Activated effector memory CD4-positive, alpha-beta T cell treated with anti-CD3 and anti-CD28 coated beads, Interleukin-2, amount 50 U/mL, for 16 hours (primary cell): ENCODE measurements at places on chromosomes 2 and 18.

DNA sequence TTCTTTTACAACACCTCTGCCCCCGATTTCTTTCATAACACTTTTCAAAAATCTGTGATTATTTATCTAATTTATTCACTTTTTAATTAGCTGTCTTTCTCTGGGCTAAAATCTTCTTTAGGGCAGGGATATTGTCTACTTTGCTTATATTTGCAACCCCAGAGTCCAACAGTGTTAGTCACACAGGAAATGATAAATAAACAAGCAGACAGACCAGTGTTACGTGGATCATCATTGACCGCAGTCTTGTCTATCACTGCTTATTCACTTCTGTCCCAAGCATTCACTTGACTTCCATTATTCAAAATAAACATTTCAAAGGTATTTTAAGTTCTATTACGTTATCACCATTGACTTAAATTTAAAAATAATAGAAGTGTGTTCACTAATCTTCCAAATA, 237.6 kb upstream of the UBE2E3 start:
- no peak for DNase-seq

- no peak for DNase-seq
Measured at GRCh38 chr2:173050684-173051083, 25.0 kb upstream of the MAP3K20 start.

- DNase-seq, result no peak
Measured at GRCh38 chr18:52451256-52451655, 111.3 kb downstream of the DCC start.

DNA sequence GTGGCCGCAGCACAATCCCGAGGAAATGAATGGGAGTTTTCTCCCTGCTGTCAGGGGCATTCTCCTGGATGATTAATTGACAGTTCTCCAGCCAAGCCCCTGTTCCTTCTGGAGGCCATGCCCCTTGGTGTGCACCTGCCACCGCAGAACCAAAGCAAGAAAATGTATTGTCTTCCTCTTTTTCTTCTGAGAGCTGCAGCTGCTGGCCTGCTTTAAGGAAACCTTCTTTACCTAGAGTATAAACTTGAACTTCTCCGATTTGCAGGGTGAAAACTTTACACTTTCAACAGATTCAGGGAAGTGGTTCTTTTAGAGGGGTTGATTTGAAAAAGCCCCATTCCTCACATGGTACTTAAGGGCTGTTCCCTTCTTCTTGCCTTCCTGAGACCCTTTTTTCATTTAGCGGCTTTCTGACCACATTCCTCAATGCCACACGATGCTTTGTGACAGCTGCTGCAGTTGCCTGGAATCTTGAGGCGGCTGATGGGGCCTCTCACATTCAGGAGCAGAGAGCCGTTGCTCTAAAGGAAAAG, 402.8 kb downstream of the TXNL1 start:
- no peak for DNase-seq

- DNase-seq, result no peak
Measured at GRCh38 chr2:209460151-209460761, 36.4 kb downstream of the MAP2 start.

- DNase-seq, result no peak
Measured at GRCh38 chr2:58291726-58292438, 50.8 kb upstream of the FANCL start.

- peak; percentile 64 for DNase-seq
Measured at GRCh38 chr2:149167001-149167780, 128.7 kb downstream of the LYPD6B start.

DNA sequence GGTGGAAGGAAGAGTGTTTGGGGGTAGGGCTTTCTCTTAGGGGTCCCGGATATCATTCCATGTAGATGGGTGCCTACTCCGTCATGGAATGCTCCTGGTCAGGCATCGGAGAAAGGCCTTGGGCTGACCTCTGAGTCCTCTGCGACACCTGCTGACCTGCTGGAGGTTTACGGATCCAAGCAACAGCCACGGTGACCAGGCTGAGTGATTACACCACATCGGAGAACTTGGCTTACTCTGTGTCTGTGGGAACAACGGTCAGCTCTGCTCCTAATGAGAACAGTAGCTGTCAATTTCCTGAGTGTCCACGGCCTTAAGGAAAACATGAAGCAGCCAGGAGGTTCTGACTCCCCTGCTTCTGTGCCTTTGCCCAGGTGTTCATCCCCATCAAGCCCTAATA, 73.2 kb downstream of the TNP1 start:
- no peak for DNase-seq

DNA sequence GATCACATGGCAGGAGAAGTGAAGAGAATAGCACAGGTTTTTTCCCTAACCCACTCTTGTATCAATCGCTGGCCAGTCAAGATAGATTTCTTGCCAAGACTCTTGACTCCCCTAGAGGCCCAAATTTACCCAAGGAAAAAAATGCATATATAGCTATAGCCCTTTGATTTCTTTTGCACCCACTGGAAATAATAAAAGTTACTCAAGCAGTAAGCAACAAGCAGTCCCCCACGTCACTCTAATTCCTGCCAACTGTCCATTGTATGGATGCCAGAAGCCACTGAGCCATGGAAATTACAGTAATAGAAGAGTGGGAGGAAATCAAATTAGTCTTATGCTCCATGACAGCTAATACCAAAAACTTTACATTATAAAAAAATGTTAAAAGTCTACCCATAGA, 125.3 kb upstream of the SLC39A10 start:
- DNase-seq, result no peak

GRCh38 chr2:197007716-197008628, 81.5 kb upstream of the PGAP1 start:
- no peak for DNase-seq

DNA sequence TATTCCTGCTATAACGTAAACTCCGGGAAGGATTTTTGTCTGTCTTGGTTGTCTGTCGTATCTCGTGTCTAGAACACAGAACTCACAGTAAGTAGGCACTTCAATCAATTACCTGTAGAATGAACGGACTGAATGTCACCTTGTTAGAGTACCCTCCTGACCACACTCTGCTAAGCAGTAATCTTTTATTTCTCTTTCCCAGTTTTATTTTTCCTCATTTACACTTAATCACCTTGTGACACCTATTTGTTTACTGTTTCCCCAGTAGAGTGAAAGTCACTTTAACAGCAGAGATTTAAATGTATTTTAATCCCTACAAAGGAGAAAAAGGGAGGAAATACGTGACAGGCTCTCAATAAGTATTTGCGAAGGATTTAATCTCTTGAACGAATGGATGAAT, 514 bp upstream of the EPB41L5 start:
- DNase-seq, result no peak

DNA sequence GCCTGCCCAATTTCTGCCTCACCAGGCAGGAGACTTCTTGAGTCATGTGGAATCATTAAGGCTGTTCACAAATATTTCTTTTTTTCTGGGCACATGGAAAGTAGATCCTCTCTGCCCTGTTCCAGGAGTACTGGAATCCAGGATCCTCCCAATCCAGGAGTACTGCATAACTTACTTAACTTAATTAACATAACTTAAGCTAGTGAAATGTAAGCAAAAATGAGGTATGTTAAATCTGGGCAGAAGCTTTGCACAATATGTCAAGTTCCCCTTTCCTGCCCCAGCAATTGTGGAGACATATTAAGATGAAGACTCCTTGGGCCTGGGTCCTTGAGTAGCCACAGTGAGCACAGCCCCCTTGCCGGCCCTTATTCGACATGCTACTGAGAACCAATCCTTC, 3.2 kb downstream of the CD207 start:
- DNase-seq, result no peak

- no peak for DNase-seq
Measured at GRCh38 chr2:49240608-49241007, 86.3 kb upstream of the FSHR start.

- no peak for DNase-seq
Measured at GRCh38 chr2:225290757-225291400, 108.6 kb upstream of the NYAP2 start.

- no peak for DNase-seq
Measured at GRCh38 chr2:9263428-9263827, 56.8 kb downstream of the ASAP2 start.

- no peak for DNase-seq
Measured at GRCh38 chr2:117686699-117687098, 127.8 kb upstream of the DDX18 start.

DNA sequence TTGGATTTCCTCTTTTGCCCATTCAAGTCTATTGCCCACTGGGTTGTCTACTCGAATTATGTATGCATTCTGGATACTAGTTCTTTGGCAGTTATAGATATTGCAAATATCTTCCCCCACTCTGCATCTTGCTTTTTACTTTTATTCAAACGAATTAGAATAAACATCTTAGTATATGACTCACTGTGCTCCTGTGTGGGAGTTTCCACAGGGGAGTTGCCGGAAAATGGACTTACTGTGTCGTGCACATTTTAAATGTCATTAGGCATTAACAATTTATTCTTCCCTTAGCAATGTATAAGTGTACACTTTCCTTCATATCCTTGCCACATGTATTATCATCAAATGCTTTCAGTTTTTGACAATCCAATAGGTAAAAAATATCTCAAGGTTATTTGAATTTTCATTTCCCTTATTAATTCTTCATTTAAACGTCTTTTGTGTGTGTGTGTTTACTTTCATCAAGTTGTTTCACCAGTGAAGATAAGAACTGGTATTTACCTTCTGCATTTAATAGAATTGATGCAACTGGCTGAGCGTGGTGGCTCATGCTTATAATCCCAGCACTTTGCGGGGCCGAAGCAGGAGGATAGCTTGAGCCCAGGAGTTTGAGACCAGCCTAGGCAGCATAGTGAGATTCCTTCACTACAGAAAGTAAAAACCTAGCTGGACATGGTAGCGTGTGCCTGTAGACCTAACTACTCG, 4.6 kb upstream of the UGT1A5 start:
- no peak for DNase-seq

DNA sequence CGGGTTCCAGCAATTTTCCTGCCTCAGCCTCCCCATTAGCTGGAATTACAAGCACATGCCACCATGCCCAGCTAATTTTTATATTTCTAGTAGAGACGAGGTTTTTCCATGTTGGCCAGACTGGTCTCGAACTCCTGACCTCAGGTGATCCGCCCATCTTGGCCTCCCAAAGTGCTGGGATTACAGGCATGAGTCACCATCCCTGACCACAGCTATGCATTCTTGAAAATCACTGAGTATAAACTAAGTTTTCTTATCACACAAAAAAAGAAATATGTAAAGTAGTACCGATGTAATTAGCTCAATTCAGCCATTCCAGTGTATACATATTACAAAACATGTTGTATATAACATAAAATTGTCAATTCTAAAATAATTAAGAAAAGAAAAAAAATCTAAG, 232.7 kb downstream of the MBD2 start:
- no peak for DNase-seq

DNA sequence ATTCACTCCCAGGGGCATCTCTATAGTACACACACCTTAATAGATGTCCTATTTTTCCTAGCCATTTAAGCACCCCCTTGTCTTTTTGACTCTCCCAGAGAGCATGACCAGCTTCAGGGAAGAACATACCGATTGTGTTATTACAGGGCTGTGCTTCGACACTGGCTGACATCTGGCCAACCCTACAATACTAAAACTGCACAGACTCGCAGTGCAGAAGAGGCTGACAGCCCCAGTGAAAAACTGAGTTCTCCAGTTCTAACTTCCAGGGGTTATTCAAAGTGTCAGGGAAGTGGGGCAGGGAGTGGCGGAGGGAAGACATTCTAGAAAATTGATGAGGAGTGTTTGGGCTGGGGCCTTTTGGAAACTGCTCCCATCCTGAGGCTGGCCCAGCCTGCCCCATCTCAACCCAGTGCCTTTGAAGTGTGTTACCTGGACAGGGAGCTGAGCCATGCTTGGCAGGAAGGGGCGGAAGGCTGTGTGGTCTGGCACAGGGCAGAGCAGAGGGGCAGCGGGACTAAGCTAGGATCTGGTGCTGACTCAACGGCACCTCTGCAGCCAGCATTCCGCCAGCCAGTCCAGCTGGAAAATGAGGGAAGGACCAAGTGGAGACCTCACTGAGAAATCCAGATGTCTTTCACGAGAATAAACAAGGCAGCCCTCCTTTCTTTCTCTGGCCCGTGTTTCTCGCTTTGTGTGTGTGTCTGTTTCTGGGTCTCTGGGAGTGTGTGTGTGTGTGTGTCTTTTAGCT, 15.4 kb upstream of the IGFBP5 start:
- DNase-seq, result no peak

DNA sequence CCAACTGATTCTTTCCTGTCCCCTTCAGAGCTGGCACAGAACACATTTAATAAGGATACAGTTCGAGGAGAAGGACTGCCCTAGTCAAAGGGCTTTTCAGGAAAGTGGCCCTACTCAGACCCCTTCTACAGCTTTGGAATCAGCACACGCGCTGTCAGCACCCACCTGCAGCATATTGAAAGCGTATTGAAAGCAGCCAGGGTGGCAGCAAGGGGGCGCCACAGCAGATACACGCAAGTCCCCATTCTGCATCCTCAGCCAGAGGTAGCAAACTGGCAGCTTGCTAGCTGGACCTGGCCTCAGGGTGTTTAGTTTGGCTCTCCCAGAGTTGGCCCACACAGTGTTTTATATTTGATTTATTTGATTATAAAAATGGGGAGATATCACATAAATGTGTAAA, 101.0 kb upstream of the NT5C1B start:
- DNase-seq, result no peak

DNA sequence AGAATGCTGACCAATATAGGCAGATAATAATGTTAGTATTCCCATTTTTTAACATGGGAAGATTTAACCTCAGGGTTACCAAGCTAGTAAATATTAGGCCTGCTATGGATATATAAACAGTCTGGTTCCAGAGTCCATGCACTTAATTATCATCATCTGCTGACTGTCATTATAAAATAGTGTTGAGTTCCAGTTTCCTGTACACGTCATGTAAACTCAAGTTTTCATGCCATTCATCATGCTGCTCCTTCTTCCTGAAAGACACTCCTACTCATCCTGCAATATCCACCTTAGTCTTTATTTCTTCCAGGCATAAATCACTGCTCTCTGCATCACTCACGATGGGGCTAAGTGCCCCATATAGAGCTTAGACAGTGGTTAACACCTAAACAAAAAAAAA, 420.8 kb upstream of the SPHKAP start:
- DNase-seq, result no peak

GRCh38 chr2:237198164-237198855, 112.6 kb downstream of the COPS8 start:
- DNase-seq, result no peak
